ENCODE measurements at places on chromosomes 2 and 18. TPM values are rescaled to one million over a fixed set of nuclear protein-coding genes. Genes with fewer than 3 reads are reported as not detected.

The SLC19A3 gene
- total RNA-seq, result 21.6 TPM

The LIMS4 gene
- total RNA-seq, result 0.93 TPM

The FHOD3 gene
- total RNA-seq, result 4.0 TPM

The ABHD1 gene
- total RNA-seq, result 0.19 TPM

- no peak for DNase-seq
Observed at GRCh38 chr2:38217401-38218188, 141.6 kb upstream of the CYP1B1 start.

- no peak for DNase-seq
Observed at GRCh38 chr2:11872247-11872947, 126.0 kb downstream of the LPIN1 start.

DNA sequence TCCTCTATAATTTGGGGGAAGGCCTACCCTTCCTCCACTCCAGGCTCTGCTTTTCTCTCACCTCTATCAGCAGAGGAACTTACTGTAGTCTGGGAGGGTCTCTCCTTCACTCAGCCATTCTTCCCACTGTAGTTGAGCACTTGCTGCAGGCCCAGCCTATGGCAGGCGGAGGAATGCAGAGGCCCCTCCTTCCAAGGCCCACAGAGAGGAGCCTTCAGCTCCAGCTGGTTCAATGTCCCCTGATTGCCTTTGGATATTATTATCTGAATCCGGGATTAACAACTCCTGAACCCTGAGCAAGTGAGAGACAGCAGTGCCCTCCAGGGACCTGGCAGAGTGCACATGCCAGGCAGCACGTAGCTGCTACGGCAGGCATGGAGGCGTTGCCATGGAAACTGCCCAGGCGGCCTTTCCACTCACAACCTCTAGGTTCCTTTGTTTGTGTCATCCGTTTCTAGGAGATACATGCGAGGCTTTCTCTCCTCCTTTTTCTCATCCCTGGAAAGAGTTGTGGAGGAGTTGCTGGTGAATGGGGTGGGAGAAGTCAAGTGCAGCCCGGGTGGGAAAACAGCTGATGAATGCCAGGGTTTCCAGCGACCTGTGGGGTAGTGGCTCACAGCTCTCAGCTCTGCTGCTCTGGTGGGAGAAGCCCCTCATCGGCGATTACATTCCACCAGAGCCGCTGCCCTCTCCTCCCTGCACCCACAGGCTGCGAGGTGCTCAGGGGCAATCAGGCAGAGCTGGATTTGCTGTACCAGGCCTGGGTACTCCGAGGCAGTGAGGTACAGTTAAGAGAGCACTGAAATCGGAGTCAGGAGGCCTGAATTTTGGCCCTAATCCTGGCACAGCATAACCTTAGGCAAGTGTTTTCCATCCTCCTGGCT, 55.3 kb upstream of the HK2 start:
- no peak for DNase-seq

DNA sequence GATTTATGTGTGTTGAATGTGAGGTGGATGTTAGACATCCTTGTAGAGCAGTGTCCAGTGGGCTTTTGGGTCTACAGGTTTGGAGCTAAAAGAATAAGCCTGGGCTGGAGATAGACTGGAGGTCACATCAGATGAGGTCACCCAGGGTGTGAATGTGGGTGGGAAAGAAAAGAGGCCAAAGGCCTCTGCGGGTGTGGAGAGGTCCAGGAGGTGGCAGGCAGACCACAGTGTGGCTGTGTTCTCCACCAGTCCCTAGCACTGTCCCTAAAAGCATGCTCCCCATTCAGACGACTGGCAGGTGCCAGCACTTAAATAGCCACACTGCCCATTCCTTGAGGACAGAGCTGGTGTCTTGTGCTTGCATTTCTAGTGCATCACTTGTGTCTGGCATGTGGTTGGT, 4.1 kb downstream of the ATG4B start:
- DNase-seq, result no peak

DNA sequence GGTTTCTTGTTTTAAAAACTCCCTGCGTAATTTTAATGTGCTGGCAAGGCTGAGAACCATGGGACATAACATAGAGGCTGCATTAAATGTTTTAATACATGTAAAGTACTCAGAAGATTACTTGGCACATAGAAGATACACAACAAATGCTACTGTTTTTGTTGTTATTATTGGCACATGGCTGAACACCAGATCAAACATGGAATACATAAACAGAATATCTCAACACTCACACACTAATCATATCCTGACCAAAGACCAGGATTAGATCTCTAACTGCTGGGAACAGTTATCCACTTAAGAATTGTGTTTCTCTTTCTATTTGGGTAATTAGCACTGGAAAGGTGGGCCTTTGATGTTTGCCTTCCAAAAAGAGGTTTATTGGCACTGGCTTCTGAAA, 69.3 kb downstream of the KCNE4 start:
- DNase-seq, result no peak

DNA sequence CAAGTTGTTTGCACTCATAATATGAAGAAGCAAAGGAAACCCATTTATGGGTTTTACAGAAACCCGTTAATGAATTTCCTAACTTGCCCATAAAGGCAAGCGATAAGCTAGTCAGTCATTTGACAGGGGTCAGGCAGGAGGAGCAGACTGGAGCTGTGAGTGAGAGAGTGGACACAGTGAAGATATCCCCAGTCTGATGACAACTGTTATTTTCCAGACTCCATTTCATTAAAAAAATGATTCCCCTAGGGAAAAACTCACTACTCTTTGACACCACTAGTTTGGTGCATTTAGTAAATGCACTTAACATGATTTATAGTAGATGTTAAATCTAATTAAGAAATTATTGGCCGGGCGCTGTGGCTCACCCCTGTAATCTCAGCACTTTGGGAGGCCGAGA, 80.8 kb downstream of the TGIF1 start:
- no peak for DNase-seq

All from mucosa of descending colon (tissue), 3 donors.